ENCODE measurements at places on chromosomes 11 and 22.

DNA sequence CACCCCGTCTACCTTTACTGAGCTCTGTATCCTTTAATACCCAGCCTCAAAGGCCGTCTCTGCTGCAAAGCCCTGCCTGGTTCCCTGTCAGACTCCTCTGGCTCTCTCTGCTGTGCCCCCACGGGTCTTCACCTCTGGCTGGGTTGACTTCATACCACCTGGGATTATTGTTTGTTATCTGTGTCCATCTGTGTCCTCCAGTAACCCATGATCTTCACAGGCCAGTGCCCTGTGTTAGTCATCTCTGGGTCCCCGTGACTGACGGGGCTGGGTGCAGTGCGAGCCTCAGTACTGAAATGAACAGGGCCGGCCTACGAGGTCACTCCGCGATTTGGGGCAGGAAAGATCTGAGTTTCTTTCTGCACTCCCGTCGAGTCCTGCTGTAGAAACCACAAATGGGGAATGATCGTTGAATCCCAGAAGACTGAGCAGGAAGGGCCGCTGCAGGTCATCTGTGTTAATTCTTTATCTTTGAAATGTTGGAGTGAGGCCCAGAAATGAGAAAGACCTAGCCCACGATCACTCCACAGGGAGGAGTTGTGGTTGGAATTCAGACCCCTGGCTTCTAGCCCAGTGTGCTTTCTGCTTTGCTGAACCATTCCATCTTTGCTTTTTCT, 12.3 kb upstream of the TUB start:
- DNase-seq: peak; percentile 61

GRCh38 chr11:64014356-64014755, 21.4 kb upstream of the FLRT1 start:
- no peak for DNase-seq

- DNase-seq: no peak
Measured at GRCh38 chr22:39410264-39410663, 10.7 kb downstream of the TAB1 start.

DNA sequence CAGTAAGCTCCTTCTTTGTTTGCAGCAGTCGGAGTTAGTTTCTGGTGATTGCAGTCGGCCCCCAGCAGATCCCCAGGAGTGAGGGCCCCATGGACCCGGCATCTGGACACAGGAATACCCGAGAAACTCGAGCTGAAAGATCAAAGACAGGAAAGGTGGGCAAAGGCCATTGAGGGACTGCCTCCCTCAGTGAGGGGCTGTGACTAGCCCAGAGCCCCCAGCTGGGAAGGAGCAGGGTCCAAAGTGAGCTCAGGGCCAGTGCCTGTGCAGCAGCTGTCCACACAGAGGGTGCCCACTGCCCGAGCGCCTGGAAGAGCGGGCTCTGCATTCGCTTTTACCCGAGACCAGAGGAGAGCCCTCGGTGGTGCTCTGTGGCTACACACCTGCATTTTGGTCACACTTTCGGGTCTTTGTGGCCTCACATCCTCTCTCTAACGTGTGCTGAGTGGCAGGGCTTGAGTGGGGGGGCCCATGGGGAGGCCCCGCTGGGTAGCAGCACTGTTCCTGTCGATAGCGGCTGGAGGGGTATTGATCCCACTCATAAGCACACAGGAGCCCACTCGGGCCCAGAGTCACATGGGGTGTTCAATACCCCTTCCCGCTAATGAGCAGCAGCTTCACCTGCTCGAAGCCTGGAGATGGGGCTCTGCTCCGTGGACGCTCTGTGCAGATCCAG, 532.9 kb downstream of the TBC1D22A start:
- DNase-seq: no peak

GRCh38 chr11:3160252-3161031, 4.7 kb downstream of the OSBPL5 start:
- DNase-seq: peak; percentile 91

- no peak for DNase-seq
Measured at GRCh38 chr22:45318558-45319323, 9.0 kb downstream of the FAM118A start.

GRCh38 chr11:19808076-19808911, 95.7 kb downstream of the NAV2 start:
- no peak for DNase-seq

- DNase-seq: peak; percentile 84
Measured at GRCh38 chr22:27537501-27537900, 264.1 kb downstream of the MN1 start.

- DNase-seq: no peak
Measured at GRCh38 chr22:49660794-49661781, 166.6 kb downstream of the BRD1 start.

DNA sequence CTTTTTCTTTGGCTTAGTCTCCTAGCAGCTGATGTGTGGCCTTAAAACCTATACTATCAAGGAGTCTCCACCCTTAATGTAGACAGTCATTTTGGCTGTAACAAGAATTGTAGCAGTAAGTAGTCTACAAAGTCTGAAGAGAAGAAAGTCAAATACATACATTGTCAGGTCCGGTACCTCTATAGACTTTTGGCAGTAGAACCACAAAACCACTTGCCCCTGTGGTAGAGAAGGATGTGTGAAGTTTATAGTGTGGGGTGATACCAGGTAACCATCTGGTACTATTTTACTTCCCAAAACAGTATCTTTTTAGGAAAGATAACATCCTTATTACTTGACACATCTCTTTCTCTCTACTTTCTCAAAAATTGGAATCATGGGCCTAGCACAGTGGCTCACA, 15.1 kb downstream of the ATG13 start:
- DNase-seq: no peak

GRCh38 chr11:119315131-119316015, 1.6 kb downstream of the MCAM start:
- DNase-seq: no peak

DNA sequence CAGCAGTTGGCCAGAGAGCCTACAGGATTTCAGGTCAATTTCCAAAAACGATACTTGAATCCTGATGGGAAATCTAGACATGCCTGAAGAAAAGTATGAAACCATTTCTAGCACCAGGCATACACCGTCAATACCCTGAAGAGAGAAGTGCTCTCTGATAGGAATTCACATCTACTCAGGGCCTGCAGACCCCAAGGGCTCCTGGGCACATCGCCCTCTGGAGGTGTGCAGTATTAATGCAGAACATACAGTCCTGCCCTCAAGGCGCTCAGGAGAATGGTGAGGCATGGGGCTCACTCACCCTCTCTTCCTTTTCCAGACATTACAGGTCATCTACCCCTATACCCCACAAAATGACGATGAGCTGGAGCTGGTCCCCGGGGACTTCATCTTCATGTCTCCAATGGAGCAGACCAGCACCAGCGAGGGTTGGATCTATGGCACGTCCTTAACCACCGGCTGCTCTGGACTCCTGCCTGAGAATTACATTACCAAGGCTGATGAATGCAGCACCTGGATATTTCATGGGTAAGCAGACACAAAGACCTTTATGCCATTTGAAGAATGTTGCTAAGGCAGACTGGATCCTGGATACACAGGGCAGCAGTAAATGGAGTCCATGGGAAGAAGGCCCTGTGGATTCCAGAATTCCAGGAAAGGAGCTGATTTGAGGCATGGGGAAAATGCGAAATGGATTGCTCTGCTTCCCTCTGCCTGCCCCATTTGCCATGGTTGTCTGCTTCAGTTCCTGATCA, 49.3 kb upstream of the CRTAM start:
- no peak for DNase-seq

DNA sequence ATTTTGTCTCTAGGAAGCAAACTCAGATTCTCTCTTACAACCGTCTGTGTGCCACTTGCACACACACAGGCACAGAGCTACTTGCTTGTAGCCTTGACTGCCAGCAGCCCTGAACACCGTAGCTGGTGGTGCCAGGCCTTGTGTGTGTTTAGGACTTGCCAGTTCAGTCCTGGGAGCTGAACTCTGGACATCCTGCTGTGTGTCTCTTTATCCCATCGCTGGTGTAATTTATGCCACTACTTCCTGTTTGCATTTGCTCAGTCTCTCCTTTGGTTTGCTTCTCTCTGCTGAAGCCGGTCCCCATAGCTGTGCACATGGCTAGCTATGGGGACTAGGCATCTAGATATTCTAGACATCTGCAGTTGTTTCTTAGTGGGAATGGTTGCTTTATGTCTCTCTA, 24.0 kb downstream of the MARK2 start:
- no peak for DNase-seq

DNA sequence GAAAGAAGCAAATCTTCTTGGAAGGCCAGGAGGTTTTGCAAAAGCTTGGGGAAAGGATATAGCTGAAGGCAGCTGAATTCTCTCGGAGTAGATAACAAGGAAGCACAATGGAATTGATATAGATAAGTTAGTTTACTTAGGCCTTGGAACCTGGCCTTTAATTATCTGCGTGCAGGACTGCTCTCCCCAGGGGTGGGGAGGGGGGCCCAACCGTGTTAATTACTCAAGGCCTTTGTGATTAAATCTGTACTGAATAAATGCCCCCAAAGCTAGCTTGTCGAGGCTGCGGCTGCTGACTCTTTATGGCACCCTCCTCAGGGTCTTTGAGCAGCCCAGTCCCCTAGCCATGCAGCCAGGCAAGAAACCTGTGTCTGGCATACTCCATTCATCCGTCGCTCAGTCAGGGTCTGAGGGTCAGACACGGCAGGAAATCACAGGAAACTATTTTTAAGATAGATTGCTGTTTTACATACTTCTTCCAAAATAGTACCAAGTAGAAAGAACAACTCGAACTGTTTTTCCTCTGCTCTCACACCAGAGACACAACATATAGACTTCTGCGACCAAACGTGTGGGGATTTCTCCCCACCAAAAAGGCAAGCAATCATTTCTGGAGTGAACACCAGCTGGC, 36.5 kb downstream of the MS4A2 start:
- DNase-seq: no peak

GRCh38 chr11:72737336-72737735, 14.9 kb downstream of the ARAP1 start:
- no peak for DNase-seq

DNA sequence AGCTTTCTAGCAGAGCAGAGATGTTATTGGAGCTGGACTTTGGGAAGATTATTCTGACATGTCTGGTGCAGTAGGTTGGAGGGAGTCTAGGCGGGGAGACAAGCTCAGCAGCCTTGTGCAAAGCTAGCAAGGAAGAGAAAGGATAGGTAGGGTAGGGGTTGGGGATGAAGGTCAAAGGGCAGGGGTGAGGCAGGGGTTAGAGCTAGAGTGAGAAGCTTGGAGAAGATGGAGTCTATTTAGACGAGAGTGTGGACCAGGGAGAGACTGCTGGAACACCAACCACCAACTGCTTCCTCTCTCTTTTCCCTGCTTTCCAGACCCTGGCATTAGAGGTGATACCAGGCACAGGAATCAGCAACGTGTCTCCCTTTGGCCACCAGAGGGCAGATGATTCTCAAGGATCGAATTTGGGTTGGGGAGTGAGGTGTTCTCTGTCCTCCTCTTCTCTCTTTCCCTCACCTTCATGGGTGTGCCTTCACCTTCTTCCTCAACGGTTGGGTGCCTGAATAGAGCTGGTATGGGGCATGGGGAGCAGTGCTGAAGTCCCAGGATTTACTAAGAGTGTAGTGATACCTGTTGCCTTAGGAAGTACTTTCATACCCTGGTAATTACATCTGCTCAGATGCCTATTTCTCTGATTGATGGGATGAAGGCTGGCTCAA, 1.8 kb upstream of the MARK2 start:
- DNase-seq: peak; percentile 81

GRCh38 chr22:27435844-27436576, 365.5 kb downstream of the MN1 start:
- peak; percentile 48 for DNase-seq

- DNase-seq: no peak
Measured at GRCh38 chr11:11313902-11314692, 39.0 kb downstream of the CSNK2A3 start.

GRCh38 chr11:66879999-66880398, 23.1 kb downstream of the LRFN4 start:
- no peak for DNase-seq

DNA sequence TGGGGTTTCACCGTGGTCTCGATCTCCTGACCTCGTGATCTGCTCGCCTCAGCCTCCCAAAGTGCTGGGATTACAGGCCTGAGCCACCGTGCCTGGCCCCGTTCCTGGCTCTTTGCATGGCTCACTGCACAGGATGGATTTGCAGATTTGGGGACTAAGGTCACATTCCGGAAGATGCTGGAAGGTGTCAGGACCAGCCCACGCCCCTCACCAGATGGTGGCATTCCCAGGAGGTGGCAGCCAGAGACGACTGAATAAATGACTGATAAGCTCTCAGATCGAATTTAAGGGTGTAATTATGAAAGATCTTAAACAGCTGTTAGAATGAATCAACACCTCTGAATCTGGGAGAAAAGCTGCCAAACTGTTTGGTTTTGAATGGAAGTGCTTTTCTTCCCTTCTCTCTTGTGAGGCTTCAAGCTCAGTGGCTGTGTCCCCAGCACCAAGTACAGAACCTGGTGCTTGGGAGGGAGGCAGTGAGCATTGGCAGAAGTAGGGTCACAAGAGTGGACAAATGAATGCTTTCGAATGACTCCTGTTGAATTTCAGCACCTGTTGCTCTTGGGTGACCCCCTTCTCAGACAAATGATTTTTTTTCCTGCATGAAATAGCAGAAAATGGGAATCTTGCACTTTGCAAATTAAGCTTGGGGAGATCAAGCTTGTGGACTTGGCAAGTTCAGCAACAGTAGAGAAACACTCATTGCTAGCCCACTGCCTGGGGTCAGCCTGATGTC, 69.6 kb downstream of the KIAA1671 start:
- no peak for DNase-seq

DNA sequence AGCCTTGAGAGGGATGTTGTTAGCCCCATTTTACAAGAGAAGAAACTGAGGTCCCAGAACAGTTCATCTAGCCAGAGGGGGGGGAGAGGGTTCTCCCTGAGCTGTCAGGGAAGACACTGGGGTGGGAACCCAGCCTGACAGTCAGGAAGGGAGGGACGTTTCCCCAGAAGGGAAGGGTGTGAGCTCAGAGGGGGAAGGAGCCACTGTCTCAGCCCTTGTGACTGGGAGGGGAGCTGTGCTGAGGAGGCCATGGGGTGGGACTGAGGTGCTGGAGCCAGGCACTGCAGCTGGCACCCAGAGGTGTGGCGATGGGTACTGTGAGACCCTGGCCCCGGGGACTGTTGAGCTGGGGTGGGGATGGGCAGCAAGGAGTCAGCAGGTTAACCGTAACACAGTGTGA, 35.7 kb downstream of the DAGLA start:
- no peak for DNase-seq

- DNase-seq: no peak
Measured at GRCh38 chr11:75853971-75854370, 39.0 kb downstream of the UVRAG start.

GRCh38 chr11:79052544-79052943, 388.3 kb downstream of the TENM4 start:
- DNase-seq: peak; percentile 25

DNA sequence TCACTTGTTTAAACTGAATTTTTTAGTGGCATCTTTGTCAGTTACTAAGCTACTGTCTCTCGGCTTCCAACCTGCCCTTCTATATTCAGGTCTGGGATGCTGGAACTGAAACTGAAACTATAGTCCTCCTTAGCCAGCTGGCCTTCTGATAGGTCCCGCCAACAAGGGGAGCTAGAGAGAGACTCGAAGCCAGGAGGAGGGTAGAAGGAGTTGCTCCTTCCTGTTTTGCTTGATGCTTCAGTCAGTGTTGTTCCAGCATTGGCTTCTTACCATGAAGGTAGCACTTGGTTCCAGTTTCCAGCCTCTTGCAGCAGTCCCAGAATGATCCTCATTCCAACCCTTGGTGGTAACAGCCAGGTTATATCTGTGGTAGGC, 32.9 kb upstream of the HORMAD2 start:
- peak; percentile 17 for DNase-seq

- DNase-seq: no peak
Measured at GRCh38 chr22:19680911-19681862, 33.1 kb upstream of the SEPTIN5 start.

Measured in cardiac fibroblast (primary cell).